Stimulated activated CD8-positive, alpha-beta memory T cell treated with anti-CD3 and anti-CD28 coated beads, Interleukin-15, amount 100 ng/mL, for 4 hours (primary cell): ENCODE measurements at places on chromosomes 1 and 21.

DNA sequence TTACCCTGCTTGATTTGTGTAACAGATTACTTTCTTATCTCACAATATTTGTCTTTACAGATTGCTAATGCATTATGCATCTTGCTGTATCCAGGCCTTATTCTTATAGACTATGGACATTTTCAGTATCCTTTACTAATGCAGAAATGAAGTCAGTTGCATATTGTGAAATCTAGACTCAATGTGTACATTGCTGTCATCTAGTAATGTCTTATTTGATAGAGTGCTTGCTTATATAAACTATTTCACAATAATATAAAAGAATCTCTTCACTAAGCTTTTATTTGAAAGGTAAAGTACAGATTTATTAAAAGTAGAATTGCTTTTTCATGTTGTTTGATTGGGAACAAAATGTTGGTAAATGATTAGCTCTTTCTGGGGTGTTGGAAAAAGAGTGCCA, 39.6 kb downstream of the ALG6 start:
- no peak for DNase-seq

- DNase-seq, result no peak
These were observed 456.7 kb downstream of the LMO4 start for GRCh38 chr1:87785386-87785785.

DNA sequence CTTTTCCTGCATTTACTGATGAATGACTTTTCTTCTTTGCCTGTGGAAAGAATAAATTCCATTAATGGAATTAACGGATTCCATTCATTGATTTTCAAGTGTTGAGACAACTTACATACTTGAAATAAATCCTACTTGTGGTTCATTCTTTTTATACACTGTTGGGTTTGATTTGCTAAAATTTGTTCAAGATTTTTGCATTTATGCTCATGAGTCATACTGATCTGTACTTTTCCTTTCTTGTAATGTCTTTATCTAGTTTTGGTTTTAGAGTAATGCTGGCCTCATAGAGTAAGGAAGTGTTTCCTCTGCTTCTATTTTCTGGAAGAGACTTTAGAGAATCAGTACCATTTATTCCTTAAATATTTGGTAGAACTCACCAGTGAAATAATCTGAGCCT, 14.4 kb downstream of the UROD start:
- no peak for DNase-seq

GRCh38 chr21:29098156-29098555, 24.7 kb upstream of the CCT8 start:
- DNase-seq, result no peak

GRCh38 chr1:226520640-226521355, 27.8 kb upstream of the STUM start:
- no peak for DNase-seq

DNA sequence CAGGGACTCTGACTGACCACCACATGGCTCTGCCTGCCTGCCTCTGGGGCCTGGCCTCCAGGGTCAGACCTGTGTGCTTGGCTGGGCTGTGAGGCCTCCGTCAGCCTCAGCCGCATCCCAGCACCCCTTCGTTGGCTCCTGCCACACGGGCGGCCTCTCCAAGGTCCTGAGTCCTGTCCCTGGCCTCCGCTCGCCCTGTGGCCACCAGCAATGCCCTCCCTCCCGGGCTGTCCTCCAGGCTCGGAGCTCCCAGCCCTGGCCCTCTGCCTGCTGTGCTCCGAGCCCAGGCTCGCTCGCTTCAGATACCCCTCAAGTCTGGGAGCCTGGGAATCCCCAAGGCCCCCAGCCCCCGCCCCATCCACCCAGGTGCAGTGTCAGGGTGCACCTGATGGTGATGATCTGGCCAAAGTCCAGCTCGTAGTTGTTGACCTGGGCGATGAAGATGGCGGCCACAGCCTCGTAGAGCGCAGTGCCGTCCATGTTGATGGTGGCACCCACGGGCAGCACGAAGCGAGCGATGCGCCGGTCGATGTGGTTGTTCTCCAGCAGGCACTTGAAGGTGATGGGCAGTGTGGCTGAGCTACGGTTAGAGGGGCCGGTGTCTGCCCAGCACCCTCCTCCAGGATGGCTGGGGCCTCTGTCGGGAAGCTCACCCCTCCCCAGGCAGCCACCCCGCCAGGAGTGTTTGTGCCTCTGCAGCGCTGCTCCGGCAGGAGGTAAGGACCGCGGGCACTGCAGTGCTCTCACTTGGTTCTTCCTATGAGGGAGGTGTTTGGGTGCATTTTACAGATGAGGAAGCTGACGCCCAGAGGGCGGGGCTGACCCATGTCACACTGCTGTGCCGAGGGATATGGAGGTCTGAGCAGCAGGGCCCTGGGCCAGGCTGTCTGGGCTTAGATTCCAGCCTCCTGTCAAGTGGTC, 28.5 kb downstream of the PODN start:
- no peak for DNase-seq
